Activated B cell treated with CpG ODN at 0.5 μM for 24 hours (primary cell): ENCODE measurements at places on chromosomes 4 and X.

DNA sequence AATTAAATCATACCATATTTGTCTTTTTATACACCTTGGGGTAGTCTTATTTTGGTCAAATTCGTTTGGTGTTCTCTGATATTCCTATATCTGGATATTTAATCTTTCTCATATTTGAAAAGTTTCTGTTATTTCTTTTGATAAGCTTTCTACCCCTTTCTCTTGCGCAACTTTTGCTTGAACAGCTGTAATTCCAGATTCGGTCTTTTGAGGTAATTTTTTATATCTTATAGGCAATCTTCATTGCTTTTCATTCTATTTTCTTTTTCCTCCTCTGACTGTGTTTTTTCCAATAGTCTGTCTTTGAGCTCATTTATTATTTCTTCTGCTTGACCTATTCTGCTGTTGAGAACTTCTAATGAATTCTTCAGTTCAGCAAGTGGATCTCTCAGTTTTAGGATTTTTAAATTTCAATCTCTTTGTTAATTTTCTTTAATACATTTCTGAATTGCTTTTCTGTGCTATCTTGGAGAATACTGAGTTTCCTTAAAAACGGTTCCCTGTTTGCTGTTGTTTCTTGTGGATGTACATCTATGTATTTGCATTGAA lies 11.3 kb upstream of the MTHFD2L start:
- no peaks in the 10 kb centered on the region for H3K4me1 ChIP-seq
- DNase-seq, result no peak
- H3K4me3 ChIP-seq, result no peak overlapping the region

DNA sequence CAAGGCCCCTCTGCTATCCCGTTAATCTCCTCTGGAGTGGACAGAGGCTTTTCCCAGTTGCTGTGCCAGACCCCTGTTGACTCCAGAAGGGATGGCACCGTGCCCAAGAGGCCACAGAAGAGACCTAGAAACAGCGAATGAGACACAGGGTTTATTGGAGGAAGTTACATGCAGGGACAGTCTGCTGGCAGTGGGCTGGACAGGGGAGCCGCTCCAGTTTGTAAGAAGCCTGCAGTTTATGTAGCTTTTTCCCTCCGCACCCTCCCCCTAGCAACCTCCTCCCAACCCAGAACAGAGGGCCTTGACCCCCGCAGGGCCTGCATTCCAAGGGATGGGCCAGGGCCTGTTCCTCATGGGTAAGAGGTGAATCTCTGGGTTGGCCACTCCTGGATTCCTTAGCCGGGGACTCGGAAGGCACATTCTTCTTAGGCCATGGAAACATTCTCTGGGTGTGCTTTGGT lies 216.8 kb upstream of the PSAPL1 start:
- H3K36me3 ChIP-seq, result no peaks in the 10 kb centered on the region
- peaks cover 20% of the 10 kb centered on the region for H3K27me3 ChIP-seq
- no peak overlapping the region for H3K27ac ChIP-seq
- peaks cover 14% of the 10 kb centered on the region for H3K4me1 ChIP-seq

GRCh38 chr4:104593019-104593418 lies 98.3 kb upstream of the CXXC4 start:
- H3K27me3 ChIP-seq, result no peaks in the 10 kb centered on the region
- no peak overlapping the region for H3K4me3 ChIP-seq
- no peak overlapping the region for H3K27ac ChIP-seq

DNA sequence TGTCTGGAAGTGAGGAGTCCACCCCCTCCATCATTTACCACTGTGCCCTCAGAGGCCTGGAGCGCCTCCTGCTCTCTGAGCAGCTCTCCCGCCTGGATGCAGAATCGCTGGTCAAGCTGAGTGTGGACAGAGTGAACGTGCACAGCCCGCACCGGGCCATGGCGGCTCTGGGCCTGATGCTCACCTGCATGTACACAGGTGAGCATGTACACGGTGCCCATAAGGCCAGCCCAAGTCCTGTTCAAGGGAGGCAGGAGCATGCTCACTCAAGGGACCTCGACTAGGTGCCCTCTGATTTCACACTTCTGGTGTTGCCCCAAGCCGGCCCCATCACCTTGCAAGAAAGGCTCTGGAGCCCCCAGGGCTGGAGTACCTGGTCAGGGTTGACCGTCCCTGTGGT lies 13.4 kb upstream of the MSANTD1 start:
- H3K4me3 ChIP-seq, result no peak overlapping the region
- no peak for DNase-seq

DNA sequence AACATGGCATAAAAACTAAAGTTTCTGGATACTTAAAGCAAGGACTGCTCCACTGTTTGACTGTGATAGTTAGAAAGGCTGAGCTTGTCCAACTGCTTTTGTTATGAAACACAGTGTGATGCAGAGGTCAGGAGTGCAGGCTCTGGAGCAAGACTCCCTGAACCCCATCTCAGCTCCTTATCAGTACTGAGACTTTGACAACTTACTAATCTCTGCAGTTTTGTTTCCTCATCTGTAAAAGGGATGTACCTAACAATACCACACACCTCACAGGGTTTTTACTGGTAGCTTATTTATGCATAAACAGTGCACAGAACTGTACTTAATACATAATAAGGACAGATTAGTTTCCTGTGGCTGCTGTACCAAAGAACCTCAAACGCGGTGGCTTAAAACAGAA lies 804.3 kb downstream of the FSTL5 start:
- H3K36me3 ChIP-seq, result no peaks in the 10 kb centered on the region
- no peak overlapping the region for H3K27ac ChIP-seq
- DNase-seq, result no peak
- no peak overlapping the region for H3K4me3 ChIP-seq
- H3K4me1 ChIP-seq, result no peaks in the 10 kb centered on the region
